GM13977 (cell line): ENCODE measurements at places on chromosomes 12 and 14.

DNA sequence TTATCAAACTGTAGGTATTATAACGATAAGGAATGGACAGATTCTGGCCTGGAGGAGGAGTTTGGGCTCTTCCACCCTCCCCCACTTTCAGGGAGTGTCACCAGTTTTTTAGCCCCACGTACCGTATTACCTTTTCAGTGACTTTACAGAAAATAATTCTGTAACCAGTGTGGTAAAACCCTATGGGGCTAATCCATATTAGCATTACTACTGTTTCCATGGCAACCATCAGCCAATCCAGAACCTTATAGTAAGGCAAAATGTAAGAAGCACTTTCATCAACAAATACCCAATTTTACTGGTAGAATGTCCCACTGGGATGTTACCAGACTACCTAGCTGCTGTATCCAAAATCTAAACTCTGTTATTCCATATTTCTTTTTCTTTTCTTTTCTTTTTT, 50.7 kb downstream of the BICDL1 start:
- no peak for DNase-seq

GRCh38 chr12:57049119-57049446, 846 bp downstream of the MYO1A start:
- no peak for DNase-seq

- DNase-seq = peak; percentile 1
Measured at GRCh38 chr12:34404377-34405285, 382.3 kb downstream of the ALG10 start.

DNA sequence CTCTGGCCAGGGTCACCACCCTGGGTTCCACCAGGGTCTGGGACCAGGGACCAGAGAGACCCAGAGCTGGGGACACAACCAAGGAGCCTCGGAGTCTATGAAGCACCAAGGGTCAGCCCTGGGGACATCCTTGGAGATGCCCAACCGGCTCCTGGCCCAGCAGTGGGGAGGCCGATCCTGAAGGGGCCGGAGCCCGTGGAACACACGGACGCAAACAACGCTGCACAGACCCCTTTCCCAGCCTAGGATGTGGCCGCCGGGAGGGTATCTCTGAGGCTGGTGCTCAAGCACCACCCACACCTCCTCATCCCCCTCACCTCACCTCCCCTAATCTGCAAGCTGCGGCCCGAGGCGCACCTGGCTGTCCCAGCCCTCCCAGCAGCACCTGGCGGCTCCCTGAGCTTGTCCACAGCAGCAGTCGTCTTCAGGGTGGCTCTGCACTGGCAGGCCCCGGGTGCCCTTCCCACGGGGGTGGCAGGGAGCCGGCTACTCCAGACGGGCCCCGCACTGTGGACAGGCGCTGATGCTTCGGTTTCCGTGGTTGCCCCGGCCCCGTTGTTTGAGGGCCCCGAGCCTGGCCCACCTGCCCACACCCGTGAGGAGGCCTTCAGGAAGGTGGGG, 146.8 kb upstream of the C14orf180 start:
- DNase-seq = no peak

DNA sequence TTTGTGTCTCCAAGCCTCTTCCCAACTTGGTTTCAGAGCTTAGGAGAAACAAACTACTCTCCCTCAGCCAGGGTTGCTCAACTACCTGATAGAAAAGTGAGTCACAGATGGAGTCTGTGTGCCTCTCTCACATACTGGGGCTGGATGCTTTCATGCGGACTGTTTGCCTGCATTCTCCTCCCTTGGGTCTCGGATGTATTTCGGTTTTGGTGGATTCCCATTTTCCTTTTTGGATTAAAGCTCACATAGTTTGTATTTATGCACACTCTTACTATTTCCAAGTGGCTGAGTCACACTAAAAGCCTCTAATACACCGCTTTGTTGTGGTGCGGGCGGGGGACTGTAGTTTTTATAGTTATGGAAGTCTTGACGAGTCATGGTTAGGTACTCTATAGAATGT, 505.4 kb downstream of the LRFN5 start:
- no peak for DNase-seq

GRCh38 chr14:54627219-54627539, 60.3 kb downstream of the SAMD4A start:
- no peak for DNase-seq

DNA sequence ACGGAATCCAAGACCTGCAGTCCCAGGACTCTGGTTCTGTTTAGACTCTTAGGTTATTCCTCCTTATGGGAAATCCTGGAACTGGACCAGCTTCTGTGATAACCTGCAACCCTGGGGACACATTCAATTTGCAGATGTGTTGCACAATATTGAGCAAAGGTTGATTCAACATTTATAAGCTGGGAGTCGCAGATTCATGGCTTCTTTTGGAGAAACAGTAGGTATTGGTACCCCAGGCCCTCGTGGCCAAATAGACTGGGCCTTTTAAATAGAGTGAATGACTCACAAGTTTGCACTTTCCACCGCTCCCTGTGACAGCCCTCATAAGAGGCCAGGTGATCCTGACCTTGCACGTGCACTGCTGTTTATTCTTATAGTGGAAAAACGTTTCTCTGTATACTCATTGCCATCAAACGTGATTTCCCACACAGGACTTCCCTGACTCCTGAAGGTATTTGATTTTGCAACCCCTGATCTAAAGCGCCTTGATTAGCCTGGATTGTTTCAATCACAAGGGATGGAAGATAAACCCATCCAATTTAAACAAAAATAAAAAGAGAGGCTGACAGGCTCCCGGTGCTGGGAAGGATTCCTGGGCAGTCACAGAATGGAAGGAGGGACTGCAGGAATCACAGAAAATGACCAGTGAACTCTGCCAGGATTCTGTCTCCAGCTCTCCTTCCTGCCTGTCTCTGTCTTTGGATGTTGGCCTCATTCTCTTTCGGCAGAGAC, 98.0 kb downstream of the VCPKMT start:
- DNase-seq = no peak

DNA sequence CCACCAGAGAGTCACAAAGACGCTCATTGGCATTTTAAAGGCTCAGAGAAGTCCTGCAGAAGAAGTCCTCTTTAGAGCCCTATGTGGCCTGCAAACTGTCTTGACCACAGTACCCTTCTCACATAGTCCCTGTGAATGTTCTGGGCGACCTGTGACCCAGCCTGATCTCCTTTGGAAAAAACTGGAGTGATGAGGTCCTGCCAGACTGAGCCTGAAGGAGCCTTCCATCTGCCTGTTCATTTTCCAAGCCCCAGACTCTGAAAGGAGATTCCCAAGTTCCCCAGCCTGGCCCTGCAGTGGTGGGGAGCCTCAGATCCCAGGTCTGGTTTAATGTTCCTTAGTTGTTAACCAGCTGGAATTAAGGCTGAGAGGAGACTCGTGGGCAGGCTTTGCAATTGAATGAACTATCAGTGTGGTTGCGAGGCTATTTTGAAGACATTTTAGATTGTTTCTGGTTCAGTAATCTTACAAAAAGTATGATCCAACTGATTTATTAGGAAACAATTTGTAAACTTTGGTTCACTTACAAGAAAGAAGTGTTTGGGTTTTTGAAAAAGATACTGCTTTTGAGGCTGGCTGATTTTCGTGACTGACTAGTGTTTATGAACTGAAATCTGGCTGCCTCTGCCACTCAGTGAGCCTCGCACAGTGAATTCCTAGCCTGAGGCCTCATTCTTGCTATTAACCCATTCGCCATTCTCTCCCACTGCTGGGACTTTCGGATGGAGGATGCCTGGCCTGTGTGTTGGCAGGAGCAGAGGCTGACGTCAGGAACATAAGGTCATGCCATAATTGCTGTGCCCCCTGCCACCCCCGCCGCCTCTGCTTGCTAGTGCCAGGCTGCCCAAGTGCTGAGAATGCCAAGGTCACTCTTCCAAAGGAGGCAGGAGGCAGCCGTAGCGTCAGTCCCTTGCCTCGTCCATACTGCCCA, 249.0 kb downstream of the CACNA1C start:
- no peak for DNase-seq

- DNase-seq = peak; percentile 34
Measured at GRCh38 chr12:82527165-82527780, 159.4 kb upstream of the TMTC2 start.

GRCh38 chr12:40192704-40193255, 32.0 kb upstream of the LRRK2 start:
- DNase-seq = peak; percentile 38

GRCh38 chr12:87931812-87932211, 97.4 kb downstream of the C12orf50 start:
- no peak for DNase-seq

DNA sequence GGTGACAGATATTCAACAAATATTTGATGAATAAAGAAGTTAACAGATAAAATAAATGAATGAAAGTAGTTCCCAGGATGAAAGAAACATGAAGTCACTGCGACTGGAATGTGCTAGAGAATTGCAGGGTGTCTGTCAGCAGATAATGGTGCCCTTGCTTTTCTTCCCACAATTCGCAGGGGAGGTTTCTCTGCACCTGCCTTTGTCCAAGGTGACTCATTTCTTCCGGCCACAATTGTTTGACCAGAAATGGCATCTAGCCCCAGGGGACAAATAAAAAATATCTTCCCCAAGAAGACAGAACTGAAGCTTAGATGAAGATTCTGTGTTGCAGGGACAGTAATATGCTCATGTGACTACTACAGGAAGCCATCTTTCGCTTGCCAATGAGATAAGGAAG, 316.1 kb upstream of the TBX3 start:
- DNase-seq = no peak

DNA sequence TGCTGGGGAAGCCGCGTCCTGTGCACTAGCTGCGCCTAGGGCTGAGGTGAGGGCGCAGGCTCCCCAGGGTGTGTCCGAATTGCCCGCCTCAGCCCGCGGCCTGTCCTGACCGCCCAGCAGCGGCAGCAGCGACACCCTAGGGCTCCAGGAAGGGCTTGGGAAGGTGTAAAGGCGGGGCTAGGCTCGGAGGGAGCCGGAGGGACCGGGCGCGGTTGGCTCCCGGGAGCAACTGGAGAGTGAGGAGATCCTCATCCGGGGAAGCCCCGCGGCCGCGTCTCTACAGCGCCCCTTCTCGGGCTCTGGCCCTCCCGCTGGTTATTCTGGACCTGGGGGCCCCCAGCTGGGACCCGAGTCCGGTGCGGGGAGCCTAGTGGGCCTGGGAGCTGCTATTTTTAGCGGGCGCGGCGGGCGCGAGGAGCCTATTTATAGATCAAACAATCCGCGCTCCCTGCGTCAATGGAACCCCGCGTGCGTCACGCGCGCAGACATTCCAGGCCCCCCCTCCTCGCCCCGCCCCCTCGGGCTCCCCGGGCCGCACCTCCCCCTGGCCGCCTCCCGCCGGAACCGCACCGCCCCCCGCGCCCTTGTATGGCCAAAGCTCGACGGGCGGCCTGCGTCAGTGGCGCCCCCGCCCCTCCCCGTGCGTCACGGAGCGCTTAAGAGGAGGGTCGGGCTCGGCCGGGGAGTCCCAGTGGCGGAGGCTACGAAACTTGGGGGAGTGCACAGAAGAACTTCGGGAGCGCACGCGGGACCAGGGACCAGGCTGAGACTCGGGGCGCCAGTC, at the start of gene NR4A1:
Gene NR4A1, plus strand, starts transcription at position 685 of the 784 bp plus-strand sequence. CDS start 2,887 bp downstream, outside the sequence.
- peak; percentile 98 for DNase-seq

GRCh38 chr14:49919825-49920659, 27.2 kb downstream of the ARF6 start:
- DNase-seq = no peak

DNA sequence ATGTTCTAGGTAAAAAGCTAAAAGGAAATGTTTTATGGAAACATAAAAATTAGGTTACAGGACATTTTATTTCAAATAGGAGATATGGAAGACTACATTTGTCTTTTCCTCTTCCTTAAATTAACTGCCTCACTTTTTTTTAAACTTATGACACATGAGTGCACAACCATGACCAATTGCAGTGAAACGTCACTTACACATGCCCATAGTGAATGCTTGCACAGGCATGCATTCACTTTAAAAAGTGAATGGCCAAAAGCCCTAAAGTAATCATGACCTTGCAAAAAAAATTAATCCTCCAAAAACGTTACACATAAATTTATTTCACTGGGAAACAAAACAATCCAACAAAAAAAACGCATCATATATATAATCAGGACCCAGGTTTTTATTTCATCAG, 343.2 kb upstream of the TMTC1 start:
- no peak for DNase-seq

DNA sequence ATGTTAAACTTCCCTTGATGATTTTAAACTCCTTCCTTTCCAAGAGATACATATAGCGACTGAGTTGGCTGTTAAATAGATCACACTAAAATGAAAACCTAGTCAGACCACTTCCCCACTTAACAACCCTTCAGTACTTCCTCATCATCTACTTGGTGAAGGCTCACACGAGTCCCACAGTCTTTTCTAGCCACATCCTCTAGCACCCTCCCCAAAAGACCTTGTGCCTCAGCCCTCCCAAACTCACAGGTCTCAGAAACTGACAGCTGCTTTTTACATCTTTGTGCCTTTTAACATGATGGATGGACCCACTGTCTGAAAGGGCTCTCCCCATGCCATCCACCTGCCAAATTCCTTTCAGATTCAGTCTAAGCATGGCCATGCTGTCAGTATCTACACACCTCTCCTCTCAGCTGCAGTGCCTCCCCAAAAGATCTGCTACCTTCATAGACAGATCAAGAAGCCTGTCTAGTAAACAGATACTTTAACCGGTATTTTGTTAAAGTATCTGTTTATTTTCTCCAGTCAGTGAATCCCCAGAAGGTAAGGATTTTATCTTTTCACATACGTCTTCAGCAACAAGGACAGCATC, 65.1 kb upstream of the GPHB5 start:
- DNase-seq = peak; percentile 32

GRCh38 chr14:33737446-33737845, 213.4 kb downstream of the EGLN3 start:
- DNase-seq = no peak

- DNase-seq = no peak
Measured at GRCh38 chr14:60951776-60952435, 29.0 kb downstream of the TRMT5 start.

- no peak for DNase-seq
Measured at GRCh38 chr12:64219145-64219544, 3.0 kb downstream of the KICS2 start.

DNA sequence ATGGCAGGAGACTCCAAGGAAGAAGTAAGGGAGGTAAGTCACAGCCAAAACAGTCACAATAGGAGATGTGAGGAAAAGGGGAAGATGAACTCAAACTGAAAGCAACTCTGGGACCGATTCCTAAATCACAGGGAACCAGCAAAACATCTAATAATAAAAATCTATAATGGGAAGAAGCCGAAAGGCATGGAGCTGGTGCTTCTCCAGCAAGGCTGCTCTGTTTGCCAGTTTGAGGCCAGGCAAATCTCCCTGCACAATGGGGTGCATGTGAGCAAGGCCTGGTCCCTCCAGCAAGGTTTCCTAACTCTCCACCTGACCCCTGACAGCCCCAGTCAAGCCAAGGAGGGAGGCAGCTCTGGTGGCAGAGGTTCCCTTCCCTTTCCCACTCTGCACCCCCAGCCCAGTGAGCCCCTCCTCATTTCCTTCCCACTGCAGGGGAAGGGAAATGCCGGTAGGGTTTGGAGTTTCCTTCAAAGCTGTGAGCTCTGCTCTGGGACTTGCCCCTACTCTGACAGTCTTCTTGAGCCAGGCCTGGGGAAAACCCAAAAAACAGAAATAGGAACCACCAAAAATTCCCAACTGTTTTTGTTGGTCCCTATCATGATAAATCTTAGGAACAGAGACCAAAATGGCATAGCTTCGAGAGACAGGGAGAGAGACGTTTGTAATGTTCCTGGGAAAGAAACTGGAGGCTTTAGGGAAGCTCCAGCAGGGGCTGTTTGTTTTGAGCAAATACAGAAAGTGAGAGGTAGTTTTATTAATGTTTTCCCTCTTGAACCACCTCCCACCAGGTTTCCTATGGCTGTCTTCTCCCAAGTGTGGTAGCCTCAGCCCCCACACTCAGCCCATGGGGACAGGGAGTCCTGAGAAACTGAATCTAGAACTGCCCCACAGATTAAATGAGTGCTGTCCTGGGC, 34.6 kb downstream of the FMNL3 start:
- no peak for DNase-seq
